ENCODE measurements at places on chromosomes 11 and 22.

DNA sequence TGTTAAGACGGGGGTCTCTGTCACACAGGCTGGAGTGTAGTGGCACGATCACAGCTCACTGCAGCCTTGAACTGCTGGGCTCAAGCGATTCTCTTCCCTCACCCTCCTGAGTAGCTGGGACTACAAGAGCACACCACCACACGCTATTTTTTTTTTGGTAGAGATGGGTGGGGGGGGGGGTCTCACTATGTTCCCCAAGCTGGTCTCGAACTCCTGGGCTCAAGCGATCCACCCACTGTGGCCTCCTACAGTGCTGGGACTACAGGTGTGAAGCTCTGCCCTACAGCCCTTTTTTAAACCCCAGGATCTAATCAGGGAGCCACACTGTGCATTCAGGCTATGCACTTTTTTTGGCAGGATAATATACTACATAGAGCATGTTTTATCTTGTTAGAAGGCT is 1.4 kb upstream of the DHCR7 start:
- DNase-seq: no peak

DNA sequence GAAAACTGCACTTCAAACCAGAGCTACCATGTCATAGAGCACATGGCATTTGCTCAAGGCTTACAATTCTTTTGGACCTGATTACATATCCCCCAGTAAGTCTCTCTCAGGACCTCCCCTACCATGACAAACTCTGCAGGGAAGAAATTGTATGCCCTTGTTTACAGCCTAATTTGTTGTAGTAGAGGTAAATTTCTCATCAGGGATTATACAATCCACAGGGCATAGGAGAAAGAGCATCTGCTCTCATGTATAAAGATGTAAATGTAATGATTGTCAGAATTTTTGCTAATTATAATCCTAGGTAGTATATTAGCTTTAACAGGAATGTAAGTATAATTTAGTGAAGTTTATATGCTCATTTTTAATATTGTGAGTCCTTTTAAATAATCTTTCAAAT is at the start of gene OR8B3:
Gene OR8B3, minus strand, starts transcription at position 101 of the 400 bp plus-strand sequence. CDS start 1,673 bp downstream, outside the sequence.
- no peak for DNase-seq

- no peak for DNase-seq
Measured at GRCh38 chr11:84720706-84721402, 906.3 kb downstream of the DLG2 start.

DNA sequence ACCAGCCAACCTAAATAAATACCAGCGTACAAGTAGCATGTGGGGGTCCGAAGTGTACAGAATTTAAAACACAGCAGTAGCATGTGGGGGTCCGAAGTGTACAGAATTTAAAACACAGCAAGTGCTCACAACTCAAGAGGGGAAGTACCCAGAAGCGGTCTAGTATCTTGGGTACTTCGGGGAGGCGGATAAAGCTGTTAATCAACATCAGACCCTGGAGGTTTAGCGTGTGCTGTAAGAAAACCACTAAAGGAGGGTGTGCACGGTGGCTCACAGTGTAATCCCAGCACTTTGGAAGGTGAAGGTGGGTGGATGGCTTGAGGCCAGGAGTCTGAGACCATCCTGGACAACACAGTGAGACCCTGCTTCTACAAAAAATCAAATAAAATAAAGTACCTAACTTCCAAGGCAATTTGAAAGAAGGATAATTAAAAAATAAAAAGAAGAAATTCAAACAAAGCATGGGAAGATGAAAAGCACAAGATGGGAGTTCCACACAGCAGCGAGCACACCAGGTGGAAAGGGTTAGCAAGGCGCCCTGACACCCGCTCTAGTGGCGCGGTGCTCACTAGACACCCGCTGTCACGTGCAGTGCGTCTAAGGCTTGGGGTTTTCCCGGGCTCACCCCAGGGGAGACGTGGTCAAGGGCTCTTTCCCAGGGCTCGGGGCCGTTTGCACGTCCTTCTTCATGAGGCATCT is 35.0 kb upstream of the MOB2 start:
- DNase-seq: no peak

DNA sequence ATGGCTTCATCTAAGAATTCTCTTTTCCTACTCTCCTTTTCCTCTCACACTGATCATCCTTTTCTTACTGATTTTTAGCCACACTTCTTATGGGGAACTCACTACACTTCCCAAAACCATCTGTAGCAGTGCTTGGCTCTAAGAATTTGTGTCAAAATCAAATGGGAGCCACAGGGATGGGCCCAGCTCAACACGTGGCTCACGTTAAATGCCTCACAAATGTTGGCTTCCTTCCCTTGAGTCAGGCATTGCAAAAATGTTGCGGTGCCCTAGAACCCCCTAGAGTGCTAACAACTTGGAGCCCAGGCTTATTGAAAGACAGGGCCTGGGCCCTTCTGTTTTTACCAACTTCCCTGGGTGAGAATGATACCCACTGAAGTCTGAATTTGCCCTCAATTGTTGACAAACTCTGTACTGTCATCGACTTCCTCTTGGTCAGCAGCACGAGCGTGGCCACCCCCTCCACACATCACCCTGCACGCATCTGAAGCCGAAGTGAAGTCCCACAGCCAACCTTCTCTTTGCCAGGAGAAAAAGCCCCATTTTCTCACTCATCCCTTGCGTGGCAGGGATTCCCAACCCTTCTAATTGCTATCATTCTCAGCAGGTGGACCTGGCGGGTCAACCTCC is 69.7 kb downstream of the ELFN2 start:
- DNase-seq: no peak

DNA sequence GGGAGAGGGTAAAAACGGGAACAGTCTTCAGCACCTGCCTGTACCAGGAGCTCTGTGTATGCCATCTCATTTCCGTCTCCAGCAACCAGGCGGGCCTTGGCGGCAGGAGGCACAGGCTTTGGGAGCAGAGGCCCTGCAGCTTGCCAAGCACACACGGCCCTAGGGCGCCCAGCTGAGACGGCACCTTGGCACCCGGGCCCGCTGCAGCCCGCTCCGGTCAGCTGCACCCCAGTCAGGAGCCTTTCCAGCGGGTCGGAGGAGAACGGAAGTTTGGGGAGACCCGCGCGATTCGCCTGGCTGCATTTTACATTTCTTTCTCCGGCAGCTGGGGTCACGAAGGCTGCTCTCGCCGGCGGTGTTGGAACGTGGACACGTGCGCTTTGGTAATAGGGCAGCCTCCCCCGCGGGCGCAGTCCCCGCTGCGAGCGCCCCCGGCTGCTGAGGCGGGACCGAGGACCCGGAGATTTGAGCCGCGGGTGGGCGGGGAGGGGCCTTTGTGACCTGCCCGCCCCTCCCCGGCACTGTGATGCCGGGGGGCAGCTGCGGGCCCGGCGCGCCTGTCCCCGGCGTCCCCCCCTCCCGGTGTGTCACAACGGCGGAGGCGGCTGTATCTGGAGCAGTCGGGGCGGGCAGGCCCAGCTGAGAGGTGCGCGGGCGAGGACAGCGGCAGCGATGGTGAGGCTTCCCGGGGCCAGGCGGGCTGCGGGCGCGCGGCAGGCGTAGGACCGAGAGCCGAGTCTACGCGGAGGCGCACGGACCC is at the start of gene TUBA8:
Gene TUBA8, plus strand, starts transcription at position 616 of the 760 bp plus-strand sequence. Its CDS starts 57 bp downstream, at position 673.
- DNase-seq: no peak

DNA sequence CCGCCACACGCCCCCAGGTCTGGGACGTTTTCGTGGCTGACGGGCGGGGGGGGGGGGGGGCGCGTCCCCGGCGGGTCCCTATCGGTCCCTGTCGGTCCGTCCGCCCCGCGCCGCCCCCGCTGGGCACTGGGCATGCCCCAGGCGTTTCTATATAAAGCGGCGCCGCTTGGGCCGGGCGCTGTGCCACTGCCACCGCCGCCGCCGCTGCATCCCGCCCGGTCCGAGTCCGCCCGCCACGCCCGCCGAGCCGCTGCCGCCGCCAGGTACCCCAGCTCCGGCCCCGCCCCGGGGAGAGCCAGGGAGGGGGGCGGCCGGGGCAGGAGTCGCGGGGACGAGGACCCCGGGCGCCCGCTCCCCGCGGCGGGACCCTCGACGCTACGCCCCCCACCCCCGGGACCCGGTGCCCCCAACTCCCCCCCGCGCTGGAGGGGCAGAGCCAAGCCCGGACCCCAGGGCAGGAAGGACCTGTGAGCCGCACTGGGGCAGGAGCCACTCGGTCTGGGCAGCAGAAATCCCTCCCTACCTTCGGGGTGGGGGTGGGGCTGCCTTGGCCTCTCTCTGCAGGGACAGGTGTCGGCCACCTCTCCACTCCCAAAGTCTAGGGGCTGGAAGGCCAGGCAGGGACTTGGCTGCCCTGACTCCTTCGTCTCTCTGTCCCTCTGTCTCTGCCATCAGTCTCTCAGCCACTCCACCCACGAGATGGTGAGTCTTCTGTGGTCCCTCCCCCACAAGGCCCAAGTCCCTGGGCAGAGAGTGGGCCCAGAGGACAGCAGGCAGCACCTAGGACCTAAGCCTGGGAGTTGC is at the start of gene CARNS1:
Gene CARNS1, plus strand, starts transcription at position 178 of the 804 bp plus-strand sequence. Its CDS starts 522 bp downstream, at position 700.
- DNase-seq: no peak

DNA sequence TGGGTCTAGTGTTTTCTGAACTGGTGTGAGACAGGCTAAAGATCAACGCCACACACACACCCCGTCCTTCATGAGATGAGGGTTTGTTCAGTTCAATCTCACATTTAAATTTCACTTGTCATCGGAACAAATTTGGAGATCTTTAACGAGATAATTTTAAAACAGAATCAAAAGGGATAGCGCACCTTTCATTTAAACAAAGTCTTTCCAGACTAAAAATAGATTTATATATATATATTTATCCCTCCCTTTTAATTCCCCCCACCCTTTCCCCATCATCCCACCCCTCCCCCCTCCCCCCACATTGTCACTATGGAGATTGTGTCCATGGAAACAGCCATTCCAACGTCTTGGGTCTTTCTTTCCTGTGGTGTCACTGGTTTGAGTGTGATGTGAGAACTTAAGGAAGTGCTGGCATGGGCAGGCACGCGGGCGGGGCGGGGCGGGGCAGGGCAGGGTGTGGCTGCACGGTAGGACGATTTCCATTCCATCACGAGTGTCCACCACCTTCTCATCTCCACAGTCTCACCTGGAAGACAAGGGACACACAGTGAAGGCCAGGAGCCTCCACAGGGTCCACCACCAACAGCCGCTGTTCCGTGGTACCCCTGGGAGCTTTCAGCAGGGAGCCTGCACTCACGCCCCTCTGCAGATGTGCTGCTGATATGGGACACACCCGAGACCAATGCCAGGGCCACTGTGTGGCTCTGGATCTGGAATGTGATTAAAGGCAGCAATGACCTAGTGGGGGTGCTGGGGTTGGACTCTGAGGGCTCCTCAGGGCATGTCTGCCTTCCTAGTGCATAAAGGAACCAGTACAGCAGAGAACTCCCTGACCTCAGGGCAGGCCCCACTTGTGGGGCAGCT is 30.5 kb upstream of the CYP2D6 start:
- DNase-seq: no peak

- no peak for DNase-seq
Measured at GRCh38 chr22:23773483-23774113, 949 bp downstream of the MMP11 start.

GRCh38 chr22:29078869-29079207 is 6.0 kb downstream of the KREMEN1 start:
- DNase-seq: no peak

- DNase-seq: no peak
Measured at GRCh38 chr11:134558916-134559601, 147.0 kb upstream of the B3GAT1 start.

DNA sequence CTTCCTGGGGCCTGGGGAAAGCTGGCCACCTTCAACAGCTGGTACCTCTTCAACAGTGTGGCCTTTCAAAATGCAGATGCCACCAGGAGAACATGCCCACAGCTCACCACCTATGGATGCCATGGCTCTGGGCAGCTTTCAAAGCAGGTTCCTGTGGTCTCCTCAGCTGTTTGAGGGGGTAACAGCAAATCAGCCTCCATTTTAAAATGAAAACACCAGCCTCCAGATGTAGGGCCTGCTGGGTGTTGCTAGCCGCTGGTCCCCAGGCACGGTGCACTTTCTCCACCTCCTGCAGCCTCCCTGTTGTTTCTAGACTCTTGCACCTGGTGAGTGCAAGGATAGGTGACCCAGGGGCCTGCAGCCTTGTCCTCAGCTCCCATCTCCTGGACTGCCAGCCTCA is 10.0 kb downstream of the CDPF1 start:
- no peak for DNase-seq

GRCh38 chr22:20192293-20192971 is 41.6 kb upstream of the CCDC188 start:
- no peak for DNase-seq

DNA sequence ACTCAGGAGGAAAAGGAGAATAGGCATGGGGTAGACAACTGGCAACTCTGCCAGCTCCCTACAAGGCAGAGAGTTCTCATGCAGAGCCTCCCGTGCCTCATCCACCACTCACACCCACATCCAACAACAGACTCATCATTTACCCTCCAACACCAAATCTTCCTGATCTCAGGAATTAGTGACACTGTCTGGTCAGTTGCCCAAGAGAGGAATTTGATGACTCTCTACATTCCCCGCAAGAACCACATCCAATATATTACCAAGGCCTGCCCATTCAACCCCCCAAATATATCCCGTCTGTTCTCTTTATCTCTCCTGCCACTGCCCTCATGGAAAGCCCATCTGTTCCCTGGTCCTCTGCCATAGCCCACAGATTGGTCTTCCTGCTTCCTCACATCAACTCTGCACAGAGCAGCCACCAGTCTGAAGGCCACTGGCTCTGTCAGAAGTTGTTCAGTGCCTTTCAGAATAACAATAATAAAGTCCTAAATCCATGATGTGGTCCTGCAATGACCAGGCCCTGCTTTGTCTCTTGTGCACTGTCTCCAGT is 57.5 kb upstream of the CD82 start:
- no peak for DNase-seq

- peak; percentile 60 for DNase-seq
Measured at GRCh38 chr22:26756675-26757293, 99.4 kb downstream of the MIAT start.
